A549 treated with CORT108297 at 1 μM for 4 hours (cell line): ENCODE measurements at places on chromosomes 3 and 15. TPM values are rescaled to one million over a fixed set of nuclear protein-coding genes. Genes with fewer than 3 reads are reported as not detected.

The DLL4 gene
- 0.57 to 0.75 TPM (median 0.65 TPM) in 5 replicates for total RNA-seq

The AGBL1 gene
- not detected in 5 replicates for total RNA-seq

The RASL12 gene
- 0.06 to 0.16 TPM (median 0.12 TPM) in 5 replicates for total RNA-seq

The ECE2 gene
- not detected in 5 replicates for total RNA-seq

The LMOD3 gene
- total RNA-seq = not detected in 5 replicates

The MESP1 gene
- total RNA-seq = 1.7 to 8.5 TPM (median 8.0 TPM) in 5 replicates
